GM23338 (cell line): ENCODE measurements at places on chromosomes 2 and 18. TPM values are rescaled to one million over a fixed set of nuclear protein-coding genes. Genes with fewer than 3 reads are reported as not detected.

DNA sequence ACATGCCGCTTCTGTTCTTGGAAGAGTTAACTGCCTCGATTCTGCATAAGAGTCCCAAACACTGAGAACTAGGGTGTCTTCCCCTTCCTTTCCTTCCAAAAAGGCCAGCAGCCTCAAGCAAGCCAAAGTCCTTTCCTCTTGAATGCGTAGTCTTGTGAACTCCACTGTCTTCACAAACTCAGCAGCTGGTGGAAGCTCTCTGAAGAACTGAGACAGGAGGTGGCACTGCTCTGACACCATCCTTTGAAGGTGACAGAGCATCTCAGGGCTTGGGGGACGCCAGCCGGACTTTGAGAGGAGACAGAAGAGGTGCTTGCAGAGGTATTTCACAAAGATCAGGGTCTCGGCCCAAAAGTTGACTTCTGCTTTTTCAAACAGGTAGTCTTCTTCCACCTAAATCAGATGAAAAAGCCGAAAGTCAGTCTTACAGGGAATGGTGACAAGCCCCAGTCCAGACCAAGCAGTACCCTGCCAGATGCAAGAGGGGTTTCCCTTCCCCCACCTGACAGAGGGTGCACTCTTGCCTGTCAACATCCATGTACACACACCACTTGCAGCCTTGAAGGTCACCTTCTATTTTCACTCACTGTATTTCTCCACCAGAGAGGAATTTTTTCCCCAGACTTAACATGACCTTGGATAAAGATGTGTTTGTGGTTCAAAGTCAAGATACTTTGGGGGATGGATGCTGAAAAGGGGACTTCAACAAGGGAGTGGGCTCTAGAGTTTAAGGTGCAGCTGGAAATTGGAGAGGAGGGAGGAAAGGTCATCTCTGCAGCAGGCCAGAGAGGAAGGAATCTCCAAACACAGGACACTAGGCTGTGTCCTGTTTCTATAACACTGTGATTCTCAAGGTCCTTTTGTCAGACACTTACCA, 4.8 kb upstream of the ZFP36L2 start:
- no peak overlapping the region for H3K4me3 ChIP-seq
- H3K27me3 ChIP-seq, result no peaks in the 10 kb centered on the region
- H3K36me3 ChIP-seq, result no peaks in the 10 kb centered on the region
- H3K4me1 ChIP-seq, result peaks cover 25% of the 10 kb centered on the region
- H3K27ac ChIP-seq, result peak overlapping the region; percentile 55; the same call in 1 of the 2 replicates

GRCh38 chr2:40244675-40245074, 207.2 kb downstream of the SLC8A1 start:
- H3K36me3 ChIP-seq, result no peaks in the 10 kb centered on the region
- H3K4me1 ChIP-seq, result peaks cover 18% of the 10 kb centered on the region
- H3K4me3 ChIP-seq, result no peak overlapping the region
- H3K27ac ChIP-seq, result no peak overlapping the region

DNA sequence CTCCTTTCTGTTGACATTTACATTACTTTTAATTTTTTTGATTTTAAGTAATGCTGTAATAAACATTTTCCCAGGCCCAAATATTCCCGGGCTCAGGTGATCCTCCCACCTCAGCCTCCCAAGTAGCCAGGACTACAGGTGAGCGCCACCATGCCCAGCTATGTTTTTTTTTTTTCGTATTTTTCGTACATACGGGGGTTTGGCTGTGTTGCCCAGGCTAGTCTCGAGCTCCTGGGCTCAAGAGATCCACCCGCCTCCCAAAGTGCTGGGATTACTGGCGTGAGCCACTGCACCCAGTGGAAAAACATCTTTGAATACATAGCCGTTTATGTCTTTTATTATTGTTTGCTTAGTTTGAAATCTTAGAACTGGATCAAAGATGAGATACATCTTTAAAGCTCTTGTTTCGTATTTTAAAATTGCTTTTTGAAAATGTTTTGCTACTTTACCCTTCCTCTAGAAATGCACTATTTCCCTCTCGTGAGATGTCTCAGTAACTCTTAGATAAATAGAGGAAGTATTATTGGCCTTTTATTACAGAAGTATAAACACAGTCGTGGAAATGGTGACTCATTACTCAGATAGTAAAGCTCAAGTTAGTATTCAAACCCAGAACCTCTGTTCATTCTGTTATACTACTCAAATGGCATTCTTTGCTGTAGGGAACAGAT, 2.4 kb downstream of the SMCHD1 start:
- 0 out of 2 replicates have a peak, but pooled peaks cover 3% of the 10 kb centered on the region for H3K36me3 ChIP-seq
- peaks cover 46% of the 10 kb centered on the region for H3K27me3 ChIP-seq
- H3K27ac ChIP-seq, result no peak overlapping the region
- no peak overlapping the region for H3K4me3 ChIP-seq

DNA sequence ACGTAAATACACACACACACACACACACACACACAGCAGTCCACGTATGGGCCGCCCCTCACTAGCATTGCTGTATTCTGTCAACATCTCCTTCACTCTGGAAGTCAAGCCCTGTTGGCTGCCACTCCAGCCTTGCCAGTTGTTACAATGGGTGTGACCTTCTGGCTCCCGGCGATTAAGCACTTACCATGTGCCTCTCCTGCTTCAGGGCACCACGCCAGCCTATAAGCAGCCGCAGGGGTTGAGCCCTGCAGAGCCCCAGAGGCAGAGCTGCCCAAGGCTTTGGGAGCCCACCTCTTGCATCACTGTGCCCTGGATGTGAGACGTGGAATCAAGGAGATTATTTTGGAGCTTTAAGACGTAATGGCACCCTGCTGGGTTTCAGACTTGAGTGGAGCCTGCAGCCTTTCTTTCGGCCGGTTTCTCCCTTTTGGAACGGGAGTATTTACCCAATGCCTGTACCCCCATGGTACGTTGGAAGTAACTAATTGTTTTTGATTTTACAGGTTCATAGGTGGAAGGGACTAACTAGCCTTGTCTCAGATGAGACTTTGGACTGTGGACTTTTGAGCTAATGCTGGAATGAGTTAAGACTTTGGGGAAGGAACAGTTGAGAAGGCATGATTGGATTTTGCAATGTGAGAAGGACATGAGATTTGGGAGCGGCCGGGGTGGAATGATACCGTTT, 54.5 kb upstream of the ROCK2 start:
- H3K27me3 ChIP-seq, result no peaks in the 10 kb centered on the region
- no peak overlapping the region for H3K27ac ChIP-seq
- H3K36me3 ChIP-seq, result no peaks in the 10 kb centered on the region
- DNase-seq, result no peak
- peaks cover 6% of the 10 kb centered on the region for H3K4me1 ChIP-seq
- H3K4me3 ChIP-seq, result no peak overlapping the region

GRCh38 chr2:9422321-9423099, 818 bp downstream of the ITGB1BP1 start:
- H3K4me1 ChIP-seq, result peaks cover 7% of the 10 kb centered on the region
- no peak overlapping the region for H3K27ac ChIP-seq
- H3K36me3 ChIP-seq, result no peaks in the 10 kb centered on the region; the same call in 1 of the 2 replicates
- no peaks in the 10 kb centered on the region for H3K27me3 ChIP-seq
- DNase-seq, result peak; percentile 63

DNA sequence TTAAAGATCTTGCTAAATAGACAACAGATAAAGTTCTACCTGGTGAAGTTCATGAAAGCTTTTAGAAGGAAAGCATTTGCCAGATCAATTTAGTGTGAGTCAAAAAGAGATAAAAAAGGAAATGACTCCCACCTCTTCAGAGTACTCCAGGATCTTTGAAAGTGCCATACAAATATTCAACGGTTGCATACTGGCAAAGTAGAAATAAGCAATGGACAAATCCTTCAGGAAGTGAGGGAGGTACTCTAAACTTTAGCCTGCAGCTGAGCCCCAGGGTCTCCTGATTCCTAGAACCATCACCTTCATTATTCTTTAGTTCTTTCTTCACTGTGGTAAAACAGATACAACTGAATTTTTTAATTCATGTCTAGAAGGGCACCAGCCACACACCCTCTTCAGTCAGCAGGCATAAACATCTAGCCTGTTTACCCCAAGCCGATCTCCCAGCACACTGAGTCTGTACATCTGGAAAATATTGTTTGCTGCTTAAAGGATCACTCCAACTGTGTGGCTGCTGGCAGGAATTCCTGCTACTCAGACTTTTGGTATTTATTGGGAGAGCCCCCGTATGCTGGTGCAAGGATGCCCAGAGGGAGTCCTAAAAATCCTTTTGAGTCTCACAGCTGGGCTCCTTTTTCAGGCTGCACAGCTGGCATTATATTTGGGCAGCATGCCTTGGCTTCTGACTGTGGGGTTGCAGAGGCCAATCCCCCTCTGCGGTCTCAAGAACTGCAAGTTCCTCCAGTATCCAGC, 72.3 kb upstream of the SESTD1 start:
- peaks cover 5% of the 10 kb centered on the region; the same call in 1 of the 2 replicates for H3K4me1 ChIP-seq
- no peak for DNase-seq
- H3K4me3 ChIP-seq, result no peak overlapping the region
- no peaks in the 10 kb centered on the region for H3K36me3 ChIP-seq

FSIP2 gene
- 2.9 and 3.8 TPM in 2 replicates for total RNA-seq

CD8B gene
- 0.31 and 3.0 TPM in 2 replicates for total RNA-seq

DOCK10 gene
- 1.3 and 1.7 TPM in 2 replicates for total RNA-seq

ASPRV1 gene
- total RNA-seq, result 0.82 and 1.4 TPM in 2 replicates
